Renal cortical epithelial cell (primary cell): ENCODE measurements at places on chromosomes 3 and 15. TPM values are rescaled to one million over a fixed set of nuclear protein-coding genes. Genes with fewer than 3 reads are reported as not detected.

Gene RARRES1
- 7.8 and 27.5 TPM in 2 replicates for total RNA-seq

Gene CLEC3B
- 0.55 TPM in 1 of 2 replicates, not detected in the other for total RNA-seq

GRCh38 chr3:117063930-117064329 is 354.4 kb downstream of the TUSC7 start:
- peak; percentile 57 for DNase-seq

DNA sequence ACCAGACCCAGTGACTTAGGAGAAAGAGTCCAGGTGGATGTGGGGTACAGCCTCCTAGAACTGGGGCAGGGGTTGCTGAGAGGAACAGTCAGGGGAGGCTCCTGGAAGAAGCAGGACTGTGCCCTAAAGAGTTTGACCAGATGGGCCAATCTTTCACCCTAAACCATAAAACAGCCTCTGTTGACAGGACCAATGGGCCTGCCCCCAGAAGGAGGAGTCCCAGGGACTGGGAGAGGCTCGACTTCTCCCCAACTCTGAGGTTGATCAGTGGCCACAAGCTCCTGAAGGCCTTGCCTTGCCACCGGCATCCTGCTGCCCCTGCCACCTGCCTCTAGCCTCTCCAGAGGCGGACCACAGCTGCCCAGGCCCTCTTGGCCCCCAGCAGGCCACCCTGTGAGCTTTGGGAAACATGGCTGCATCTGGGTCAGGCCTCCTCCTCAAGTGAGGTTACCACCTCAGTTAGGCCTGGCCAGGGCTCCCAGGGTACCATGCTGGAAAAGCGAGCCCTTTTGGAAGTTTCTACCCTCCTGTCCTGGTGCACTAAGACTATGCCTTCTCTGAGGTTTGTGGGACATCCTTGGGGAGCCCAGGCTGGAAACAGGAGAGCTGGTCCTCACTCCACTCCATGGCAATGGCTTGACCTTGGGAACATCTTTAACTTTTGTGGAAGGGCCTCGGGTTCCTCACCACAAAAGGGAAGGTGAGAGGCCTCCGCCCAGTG is 2.8 kb downstream of the VIPR1 start:
- DNase-seq: no peak

GRCh38 chr15:69395991-69396390 is 18.2 kb upstream of the KIF23 start:
- DNase-seq: no peak

- no peak for DNase-seq
Measured at GRCh38 chr3:10306156-10306555, 13.4 kb upstream of the GHRL start.
